ENCODE measurements at places on chromosomes 5 and 9.
A peak's percentile ranks its signal among the peaks of the same experiment; 100 is the strongest.

- DNase-seq: no peak
Measured at GRCh38 chr5:74516211-74516636, 124.3 kb downstream of the ENC1 start.

- DNase-seq: peak; percentile 63
Measured at GRCh38 chr5:42875785-42876374, 64.2 kb upstream of the SELENOP start.

- no peak for DNase-seq
Measured at GRCh38 chr9:77099388-77099787, 77.9 kb upstream of the VPS13A start.

DNA sequence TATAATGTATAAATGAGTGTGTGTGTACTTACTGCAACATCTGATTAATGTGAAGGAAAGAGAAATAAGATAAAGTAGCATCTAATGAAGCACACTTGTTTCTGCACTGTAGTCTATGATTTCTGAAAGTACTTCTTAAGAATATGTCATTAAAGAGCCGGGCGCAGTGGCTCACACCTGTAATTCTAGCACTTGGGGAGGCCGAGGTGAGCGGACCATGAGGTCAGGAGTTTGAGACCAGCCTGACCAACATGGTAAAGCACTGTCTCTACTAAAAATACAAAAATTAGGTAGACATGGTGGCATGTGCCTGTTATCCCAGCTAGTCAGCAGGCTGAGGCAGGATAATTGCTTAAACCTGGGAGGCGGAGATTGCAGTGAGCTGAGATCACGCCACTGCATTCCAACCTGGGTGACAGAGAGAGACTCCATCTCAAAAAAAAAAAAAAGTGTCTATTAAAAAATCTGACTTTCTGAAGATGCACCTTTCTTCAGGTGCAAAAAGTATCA, 556.9 kb downstream of the PTPRD start:
- no peak for DNase-seq

DNA sequence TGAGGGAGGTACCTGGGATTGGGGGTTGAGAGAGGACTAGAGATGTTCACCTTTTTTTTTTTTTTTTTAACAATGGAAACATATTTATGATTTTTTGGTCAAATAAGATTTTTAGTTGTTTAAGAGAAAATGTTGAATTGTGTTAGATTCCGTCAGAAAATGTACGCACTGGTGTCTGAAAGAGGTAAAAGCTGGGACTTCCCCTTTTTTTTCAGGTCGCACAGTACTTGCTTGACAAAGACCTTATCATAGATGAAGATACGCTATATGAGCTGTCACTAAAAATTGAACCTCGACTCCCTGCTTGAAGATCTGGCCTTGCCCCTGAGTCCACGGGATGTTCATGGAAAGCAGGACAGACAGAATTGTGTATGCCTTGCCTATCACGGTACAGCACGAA, 7.7 kb upstream of the CKMT2 start:
- DNase-seq: no peak

DNA sequence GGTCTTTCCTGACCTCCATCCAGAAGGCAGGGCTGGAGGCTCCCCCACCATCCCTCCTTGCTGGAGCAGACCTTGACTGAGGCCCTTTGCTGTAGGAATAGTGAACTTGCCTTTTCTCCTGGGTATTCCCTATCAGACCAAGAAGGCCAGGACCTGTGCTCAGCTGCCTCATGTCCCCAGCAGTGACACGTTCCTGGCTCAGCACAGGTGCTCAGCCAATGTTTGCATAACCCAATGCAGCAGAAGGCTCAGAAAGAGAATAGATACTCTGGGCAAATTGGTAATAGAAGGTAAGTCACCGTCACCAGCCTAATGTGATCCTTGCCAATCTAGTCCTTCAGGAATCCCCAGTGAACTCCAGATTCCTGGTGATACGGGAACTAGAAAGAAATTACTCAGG, 96.4 kb downstream of the ACTL7B start:
- no peak for DNase-seq

- DNase-seq: no peak
Measured at GRCh38 chr9:110997847-110998246, 40.4 kb downstream of the LPAR1 start.

DNA sequence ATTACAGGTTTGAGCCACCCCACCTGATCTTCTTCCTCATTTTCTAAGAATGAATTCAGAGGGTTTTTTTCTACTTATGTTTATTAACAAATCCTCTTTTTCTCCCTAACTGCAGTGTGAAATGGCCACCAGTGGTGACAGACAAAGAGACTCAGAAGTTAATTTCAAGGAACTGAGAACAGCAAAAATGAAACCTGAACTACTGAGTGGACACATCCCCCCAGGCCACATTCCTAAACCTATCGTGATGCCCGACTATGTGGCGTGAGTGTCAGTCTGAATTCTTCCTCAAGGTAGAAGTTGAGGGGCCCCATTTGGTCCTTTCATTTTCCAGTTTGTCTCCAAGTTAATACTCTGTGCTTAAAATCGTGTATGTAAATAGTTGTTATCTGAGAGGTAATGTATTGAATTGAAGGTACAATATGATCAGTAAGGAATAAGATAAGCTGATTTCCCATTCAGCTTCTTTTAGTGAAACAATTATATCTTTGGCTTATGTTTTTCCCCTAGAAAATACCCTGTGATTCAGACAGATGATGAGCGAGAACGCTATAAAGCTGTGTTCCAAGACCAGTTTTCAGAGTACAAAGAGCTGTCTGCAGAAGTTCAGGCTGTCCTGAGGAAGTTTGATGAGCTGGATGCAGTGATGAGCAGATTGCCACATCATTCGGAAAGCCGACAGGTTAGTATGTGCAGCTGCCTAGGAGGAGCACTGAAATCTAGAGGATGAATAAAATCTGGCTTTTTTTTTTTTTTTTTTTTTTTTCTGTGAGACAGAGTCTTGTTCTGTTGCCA, 17.7 kb downstream of the MARVELD2 start:
- DNase-seq: no peak

GRCh38 chr5:122965111-122965510, 71.4 kb downstream of the PPIC start:
- no peak for DNase-seq

GRCh38 chr5:153584126-153584959, 93.9 kb downstream of the GRIA1 start:
- no peak for DNase-seq

DNA sequence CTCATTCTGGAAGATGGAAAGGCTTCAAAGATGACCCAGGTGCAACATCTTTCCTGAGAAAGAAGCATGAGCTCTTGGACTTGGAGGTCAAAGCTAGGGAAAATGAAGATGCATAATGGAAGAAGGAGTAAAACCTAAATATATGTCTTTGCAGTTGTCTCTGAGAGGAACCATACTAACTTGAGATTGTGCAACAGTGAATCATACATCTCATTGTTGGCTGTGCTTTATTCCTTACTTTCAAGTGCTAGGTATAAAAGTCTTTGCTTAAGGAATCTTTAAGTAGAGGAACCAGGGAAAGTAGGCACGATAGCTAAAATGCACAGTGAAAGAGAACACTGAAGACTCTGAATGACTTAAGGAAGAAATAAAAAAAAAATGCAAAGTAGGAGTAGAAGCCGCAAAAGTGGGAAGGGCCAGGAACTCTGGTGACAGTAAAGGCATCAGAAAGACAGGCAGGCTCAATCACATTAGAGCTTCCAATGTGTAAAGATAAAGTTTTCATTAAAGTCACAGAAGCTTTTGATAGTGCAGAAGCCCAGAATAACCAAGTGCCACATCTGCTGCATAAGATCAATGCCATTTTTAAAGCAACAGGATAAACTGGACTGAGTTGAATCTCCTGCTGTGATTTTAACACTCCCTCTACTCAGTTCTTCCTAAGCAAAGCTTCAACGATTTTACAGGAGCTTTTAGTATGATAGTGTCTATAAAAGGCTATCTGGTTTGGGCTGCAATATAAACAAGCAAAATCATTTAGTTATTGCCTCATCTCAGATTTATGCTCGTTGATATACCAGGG, 432.3 kb upstream of the EDIL3 start:
- DNase-seq: no peak

GRCh38 chr5:57532513-57533497, 50.2 kb upstream of the ACTBL2 start:
- no peak for DNase-seq

DNA sequence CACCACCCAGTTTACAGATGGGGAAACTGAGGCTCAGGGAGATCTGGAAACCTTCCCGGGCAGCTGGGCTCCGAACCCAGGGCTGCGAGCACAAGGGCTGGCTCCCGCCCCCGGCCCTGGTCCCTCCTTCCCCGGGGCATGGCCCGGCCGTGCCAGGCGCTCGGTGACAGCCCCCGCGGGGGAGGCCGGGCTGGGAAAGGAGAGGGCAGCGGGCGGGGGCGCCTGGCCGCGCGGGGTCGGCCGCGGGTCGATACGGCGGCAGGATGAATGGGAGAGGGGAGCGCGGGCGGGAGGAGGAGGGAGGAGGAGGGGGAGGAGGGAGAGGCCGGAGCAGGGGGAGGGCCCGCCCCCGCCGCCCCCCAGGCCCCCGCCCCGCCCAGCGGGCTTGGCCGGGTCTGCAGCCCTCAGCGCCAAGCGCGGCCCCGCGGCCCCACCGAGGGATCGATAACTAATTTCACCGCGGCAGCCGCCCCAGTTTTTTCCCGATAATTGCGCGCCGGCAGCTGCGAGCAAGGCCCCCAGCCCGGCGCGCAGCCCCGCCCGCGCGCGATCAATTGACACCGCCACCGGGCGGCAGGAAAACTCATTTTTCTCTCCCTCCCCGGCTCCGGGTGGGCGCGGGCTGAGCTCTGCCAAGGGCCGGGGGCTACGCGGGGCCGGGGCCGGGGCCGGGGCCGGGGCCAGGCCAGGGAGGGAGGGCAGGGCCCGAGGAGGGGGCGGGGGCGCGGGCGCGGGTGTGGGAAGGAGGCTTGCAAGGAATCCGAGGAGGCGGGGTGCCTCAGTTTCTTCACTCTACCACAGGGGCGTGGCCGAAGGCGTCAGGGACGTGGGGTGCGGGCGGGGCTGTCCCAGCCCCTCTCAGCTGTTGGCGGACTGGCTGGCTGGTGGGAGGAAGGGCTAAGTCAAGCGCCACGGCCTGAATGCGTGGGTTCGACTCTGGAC, 52.1 kb downstream of the C9orf50 start:
- no peak for DNase-seq

DNA sequence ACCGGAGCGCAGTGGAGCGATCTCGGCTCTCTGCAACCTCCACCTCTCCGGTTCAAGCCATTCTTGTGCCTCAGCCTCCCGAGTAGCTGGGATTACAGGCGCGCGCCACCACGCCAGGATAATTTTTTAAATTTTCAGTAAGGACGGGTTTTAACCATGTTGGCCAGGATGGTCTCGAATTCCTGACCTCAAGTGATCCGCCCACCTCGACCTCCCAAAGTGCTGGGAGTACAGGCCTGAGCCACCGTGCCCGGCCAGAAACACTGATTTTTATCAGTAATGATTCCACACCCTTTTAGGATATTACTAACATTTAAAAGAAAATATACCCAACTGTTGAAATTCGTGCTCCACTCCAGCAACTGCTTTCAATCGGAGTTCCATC, 464 bp upstream of the FAM151B start:
- DNase-seq: no peak

DNA sequence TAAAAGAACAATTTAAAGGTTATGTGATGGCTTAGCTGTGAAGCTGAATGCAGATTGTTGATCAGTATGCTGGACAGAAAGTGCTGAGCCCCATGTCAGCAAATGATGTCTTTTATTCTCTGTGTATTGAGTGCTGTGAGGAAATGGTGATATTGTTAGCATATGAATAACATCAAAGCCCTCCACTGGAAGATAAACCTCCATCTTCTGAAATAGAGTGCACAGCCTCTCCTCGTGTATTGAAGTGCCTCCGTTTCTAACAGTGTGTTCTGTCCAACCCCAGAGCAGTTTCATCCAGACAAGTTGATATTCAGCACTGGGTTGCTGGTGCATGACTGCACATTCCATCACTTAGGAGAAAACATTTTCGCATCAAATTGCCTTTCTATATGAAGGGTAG, 242.9 kb downstream of the CSNK1G3 start:
- DNase-seq: no peak

- no peak for DNase-seq
Measured at GRCh38 chr9:38278457-38278856, 114.0 kb upstream of the ALDH1B1 start.

DNA sequence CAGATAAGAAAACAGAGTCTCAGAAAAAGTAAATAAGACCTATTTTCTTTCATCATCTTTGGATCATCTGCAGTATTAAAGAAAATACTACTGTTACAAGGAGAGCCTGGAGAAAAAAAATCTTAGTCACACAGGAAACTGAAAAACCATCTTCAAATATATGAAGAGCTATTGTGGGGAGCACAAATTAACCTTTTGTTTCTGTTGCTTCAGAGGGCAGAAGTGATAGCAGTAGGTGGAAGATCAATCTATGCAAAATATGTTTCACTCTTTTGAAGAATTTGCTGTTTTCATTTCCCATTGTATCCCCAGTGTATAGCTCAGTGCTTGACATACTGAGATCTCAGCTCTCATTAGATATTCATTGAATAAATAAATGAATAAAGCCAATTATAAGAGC, 13.1 kb upstream of the CEMIP2 start:
- DNase-seq: no peak

DNA sequence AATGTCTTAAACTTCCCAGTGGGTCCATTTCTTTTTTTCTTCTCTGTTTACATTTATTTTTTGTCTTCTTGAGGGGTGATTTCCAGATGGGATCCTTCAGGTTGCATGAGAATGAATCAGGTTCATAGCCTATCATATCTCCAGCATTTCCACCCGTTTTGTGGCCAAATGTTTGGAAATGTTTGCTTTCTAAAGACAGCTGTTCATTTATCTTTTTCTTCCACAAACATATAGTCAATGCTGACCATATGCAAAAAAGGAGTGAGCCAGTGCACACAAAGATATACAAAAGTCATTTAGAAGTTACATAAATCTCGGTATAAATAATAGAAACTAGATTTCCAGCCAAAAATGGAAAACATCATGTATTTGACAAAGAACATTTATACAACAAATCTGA, 71.6 kb upstream of the STC2 start:
- no peak for DNase-seq

DNA sequence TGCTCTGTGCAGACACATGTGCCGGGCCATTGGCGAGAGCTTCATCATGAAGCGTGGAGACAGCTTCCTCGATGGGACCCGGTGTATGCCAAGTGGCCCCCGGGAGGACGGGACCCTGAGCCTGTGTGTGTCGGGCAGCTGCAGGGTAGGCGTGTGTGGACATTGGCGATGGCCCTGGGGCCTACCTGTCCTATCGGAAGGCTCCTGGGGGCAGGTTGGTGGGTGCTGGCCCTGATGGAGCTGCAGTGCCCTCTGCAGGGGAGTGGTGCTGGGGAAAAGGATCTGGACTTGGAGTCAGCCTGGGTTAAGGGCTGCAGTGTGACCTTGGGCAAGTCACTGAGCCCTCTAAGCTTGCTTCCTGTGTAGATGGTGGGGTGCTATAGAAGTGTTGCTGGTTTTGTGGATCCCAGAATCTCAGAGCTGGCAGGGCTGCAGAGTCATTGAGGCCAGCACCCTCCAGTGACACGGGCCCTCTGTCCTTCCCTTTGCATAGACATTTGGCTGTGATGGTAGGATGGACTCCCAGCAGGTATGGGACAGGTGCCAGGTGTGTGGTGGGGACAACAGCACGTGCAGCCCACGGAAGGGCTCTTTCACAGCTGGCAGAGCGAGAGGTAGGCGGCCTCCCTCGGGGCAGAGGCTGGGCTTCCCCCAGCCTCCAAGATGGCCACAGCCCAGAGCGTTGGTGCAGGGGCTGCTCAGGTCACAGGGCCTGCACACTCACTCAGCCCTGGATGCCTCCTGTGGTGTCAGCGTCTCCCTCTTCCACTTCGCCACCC, 15.8 kb downstream of the ADAMTS13 start:
- no peak for DNase-seq

Measured in HL-60 (cell line).